ENCODE measurements at places on chromosomes 1 and 21.

- no peak for DNase-seq
These were observed 653.9 kb upstream of the USP24 start for GRCh38 chr1:55869065-55869464.

DNA sequence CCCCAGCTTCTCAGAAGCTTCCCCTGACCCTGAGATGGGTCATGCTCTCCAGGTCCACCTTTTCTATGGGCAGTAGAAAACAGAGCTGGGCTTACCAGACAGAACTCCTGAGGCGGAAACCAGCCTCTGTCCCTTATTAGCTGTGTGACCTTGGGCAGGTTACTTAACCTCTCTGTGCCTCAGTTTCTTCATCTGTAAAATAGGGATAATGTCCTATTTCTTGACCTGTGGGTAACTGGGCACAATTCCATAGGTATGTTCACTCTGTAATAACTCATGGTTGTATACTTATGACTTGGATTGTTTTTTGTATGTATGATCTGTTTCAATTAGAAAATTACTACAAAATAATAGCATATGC lies 57.1 kb upstream of the EDN2 start:
- DNase-seq = no peak

DNA sequence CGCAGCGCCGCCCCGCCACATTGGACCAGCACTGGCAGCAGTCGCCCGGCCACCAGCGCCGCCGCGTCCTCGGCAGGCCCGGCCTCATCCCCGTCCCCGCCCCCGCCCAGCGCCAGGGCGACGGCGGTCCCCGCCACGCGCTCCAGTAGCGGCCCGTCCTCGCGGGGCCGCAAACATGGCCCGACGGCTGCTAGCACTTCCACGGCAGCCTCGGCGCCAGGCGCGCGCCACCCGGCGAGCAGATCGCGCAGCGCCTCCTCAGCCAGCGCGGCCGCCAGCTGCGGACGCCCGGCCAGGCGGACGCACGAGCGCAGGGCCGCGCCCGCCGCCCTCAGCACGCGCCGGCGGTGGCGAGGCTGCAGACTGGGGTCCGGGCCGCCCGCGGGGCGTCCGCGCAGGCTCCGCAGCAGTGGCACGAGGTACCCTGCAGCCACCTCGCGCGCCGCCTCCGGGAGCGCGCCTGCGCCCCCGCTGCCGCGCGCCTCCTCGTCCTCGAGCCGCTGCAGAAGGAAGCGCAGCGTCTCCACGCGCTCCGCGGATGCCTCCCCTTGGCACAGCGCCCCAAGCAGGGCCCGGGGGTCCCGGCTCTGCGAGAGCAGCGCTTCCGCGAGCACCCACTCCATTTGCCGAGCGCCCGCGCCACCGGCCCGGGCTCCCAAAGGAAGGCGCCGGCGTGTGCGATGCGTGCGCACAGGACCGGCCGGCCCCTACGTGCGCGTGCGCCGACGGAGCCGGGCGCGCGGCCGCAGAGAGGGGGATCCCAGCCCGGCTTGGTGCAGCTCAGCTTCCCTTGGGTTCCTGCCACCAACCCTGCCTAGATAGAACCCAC lies at the start of gene TARBP1:
TARBP1 (minus strand) TSS at position 699 of the 829 bp plus-strand sequence; CDS start at position 623, 76 bp downstream.
- peak; percentile 93 for DNase-seq

GRCh38 chr1:218785928-218786327 lies 387.8 kb upstream of the LYPLAL1 start:
- no peak for DNase-seq

DNA sequence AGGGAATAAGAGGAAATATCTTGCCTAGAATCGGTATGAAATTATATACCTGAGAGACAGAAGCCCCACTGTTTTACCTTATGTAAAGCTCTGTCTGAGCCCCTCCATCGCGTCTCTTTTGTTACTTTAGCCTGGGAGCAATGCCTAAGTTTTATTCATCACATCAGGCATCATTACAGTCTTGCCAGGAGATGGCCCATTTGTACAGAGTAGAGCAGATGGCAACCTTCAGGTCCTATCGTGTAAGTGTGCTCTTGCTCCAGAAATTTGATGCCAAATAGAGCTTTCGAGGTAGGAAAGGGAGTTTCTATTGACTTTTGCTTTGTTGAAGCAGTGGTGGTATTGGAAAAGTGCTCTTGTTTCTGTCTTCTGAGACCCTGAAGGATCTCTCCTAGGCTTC lies 24.9 kb downstream of the CFAP126 start:
- no peak for DNase-seq

DNA sequence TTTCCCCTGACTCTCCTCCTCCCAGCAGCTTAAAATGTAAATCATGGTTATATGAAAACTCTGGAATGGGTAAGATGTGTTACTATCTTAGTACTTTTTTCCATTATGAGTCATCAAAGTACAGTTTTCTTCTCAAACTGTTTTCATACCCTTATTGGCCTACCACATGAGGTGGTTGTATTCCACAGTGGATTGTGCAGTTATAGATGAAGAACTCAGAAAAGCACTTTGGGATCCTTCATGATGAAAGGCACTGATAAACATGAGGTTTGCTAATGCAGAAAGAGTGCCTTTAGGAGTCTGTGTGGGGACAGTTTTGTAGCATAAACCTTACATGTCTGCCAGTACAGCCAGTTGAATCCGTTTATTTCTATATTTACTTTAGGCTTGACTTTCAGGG lies 32.0 kb upstream of the MYOCOS start:
- DNase-seq = no peak

DNA sequence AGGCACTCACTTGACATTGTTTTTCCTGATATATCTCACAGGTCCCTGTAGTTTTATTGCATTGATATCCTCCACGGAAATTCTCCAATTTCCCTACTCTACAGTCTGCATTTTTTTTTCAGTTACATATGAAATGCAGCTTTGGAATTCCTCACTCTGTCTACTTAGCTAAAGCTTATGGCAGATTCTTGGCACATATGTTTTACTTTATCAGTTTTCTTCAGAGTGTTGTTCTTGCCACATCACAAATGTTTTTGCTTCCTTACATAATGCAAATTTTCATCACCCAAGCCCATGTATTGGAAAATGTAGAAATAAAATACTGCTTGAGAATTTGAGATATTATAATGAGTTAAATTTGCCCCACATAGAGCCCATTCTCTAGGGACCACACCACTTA lies 1895.1 kb downstream of the MRPL39 start:
- DNase-seq = no peak
